ENCODE measurements at places on chromosomes 4 and X. TPM values are rescaled to one million over a fixed set of nuclear protein-coding genes. Genes with fewer than 3 reads are reported as not detected.

Gene KLF8
- total RNA-seq = 3.8 TPM

Gene SAGE1
- total RNA-seq = not detected

Gene CBR4
- 10.9 TPM for total RNA-seq

Gene MAN2B2
- 5.8 TPM for total RNA-seq

Gene MAGEA8
- not detected for total RNA-seq

Gene STATH
- not detected for total RNA-seq

Gene ASB11
- total RNA-seq = not detected

Gene GLUD2
- 0.72 TPM for total RNA-seq

Gene FAM50A
- 60.5 TPM for total RNA-seq

Gene SOD3
- total RNA-seq = 0.64 TPM

Gene SH3RF1
- total RNA-seq = 10.8 TPM

Gene KCTD8
- not detected for total RNA-seq

Gene HPGD
- 1.9 TPM for total RNA-seq

Gene CCDC110
- under 0.01 TPM for total RNA-seq

Gene FGD1
- 2.7 TPM for total RNA-seq

Gene DAPP1
- 127 TPM for total RNA-seq

Gene ASB5
- total RNA-seq = 0.24 TPM

Gene DDX53
- total RNA-seq = not detected

Gene TRIM60
- total RNA-seq = not detected

Gene TCEAL6
- not detected for total RNA-seq

Gene KIT
- total RNA-seq = not detected

Gene YY2
- 0.48 TPM for total RNA-seq

Gene PITX2
- total RNA-seq = not detected

Gene IGSF1
- not detected for total RNA-seq

Gene GPC4
- total RNA-seq = 5.3 TPM

Gene VSIG1
- total RNA-seq = 1.3 TPM

Gene UGT2B7
- total RNA-seq = 27.7 TPM

Gene SSX3
- total RNA-seq = not detected

Gene RASSF6
- 3.9 TPM for total RNA-seq

Gene FDCSP
- total RNA-seq = not detected

Gene GPAT3
- total RNA-seq = 3.2 TPM

Gene GPR143
- total RNA-seq = 0.43 TPM

Gene GYG2
- total RNA-seq = not detected

Gene DNAAF6
- total RNA-seq = not detected

Gene SPARCL1
- total RNA-seq = 0.72 TPM

Gene IL2RG
- not detected for total RNA-seq

Gene SMIM10L2A
- total RNA-seq = 5.5 TPM

Gene HTR2C
- not detected for total RNA-seq

Gene RXFP1
- total RNA-seq = under 0.01 TPM

Gene PAGE4
- total RNA-seq = not detected

Gene DCAF8L2
- total RNA-seq = not detected

Gene CXCL10
- total RNA-seq = 13.0 TPM
